ENCODE measurements at places on chromosomes 2 and 18. TPM values are rescaled to one million over a fixed set of nuclear protein-coding genes. Genes with fewer than 3 reads are reported as not detected.

- H3K27ac ChIP-seq = no peak overlapping the region
- no peaks in the 10 kb centered on the region for H3K4me1 ChIP-seq
- DNase-seq = no peak
- H3K27me3 ChIP-seq = no peaks in the 10 kb centered on the region
These were observed 38.4 kb upstream of the HDAC4 start for GRCh38 chr2:239438995-239439753.

DNA sequence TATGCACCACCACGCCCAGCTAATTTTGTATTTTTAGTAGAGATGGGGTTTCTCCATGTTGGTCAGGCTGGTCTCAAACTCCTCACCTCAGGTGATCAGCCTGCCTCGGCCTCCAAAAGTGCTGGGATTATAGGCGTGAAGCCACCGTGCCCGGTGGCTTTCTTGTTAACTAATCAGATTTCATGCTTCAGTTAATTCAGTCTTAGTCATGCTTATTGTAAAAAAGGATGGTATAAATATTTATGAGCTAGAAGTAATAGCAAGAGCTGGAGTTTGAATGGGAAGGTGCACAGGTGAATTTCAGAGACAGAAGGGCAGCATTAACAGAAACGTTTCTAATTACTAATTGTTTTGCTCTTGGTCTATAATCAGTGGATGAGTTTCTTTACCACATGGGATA is 10.3 kb downstream of the GEMIN6 start:
- no peaks in the 10 kb centered on the region for H3K27me3 ChIP-seq
- H3K27ac ChIP-seq = no peak overlapping the region

DNA sequence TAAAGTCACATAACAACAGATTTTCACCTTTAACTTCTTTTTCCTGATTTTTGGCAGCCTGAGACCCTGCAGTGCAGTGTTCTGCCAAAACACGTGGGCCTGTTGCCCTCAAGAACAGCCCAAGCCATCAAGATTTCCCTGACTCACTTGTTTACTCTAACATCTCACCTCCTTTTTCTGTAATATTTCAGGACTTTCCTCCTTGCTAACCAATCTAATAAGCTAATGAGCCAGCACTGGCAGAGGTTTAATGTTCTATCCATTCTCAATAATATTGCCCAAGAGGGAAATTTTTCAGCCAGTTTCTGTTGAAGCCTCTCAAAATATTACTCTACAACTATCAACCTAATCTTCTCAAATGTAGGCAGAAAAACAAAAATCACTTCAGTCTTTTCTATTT is 635.2 kb downstream of the DPP10 start:
- H3K36me3 ChIP-seq = no peaks in the 10 kb centered on the region
- H3K4me3 ChIP-seq = no peak overlapping the region
- H3K27me3 ChIP-seq = no peaks in the 10 kb centered on the region
- no peaks in the 10 kb centered on the region for H3K4me1 ChIP-seq

DNA sequence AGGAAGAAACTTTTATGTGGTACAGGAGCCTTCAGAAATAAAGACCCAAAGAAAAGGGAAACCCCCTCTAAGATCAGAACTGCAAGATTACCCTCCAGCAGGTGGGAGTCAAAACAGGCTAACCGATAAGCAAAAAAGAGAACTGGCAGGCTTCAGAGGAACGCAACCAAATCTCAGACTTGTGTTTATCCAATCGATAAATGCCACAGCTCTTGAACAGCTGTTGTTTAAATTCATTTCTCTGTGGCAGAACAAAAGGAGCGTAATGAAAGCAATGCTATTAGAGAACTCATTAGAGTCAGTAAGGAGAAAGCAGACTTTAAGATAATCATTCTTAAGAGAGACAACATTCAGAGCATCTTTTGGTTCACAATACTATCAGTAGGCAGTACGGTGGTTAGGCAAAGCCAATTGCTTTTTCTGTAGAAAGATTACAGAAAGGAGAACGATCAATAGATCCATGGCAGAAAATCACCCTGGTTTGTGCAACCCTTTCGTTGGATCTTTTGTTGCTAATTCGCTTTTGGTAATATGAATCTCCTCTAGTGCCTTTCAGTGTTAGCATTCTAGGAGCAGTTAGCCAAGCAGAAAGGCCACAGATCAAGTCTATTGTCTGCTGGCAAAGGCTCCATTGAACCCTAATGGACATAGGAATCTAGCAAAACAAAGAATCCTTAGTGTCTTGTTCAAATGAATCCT is 476.4 kb upstream of the CHST9 start:
- DNase-seq = no peak
- no peaks in the 10 kb centered on the region for H3K36me3 ChIP-seq
- H3K4me3 ChIP-seq = no peak overlapping the region

GRCh38 chr2:85216927-85217326 is 83.7 kb downstream of the TCF7L1 start:
- H3K36me3 ChIP-seq = no peaks in the 10 kb centered on the region
- H3K4me1 ChIP-seq = peaks cover 32% of the 10 kb centered on the region

Gene CPLX4
- total RNA-seq = not detected

Gene CLEC4F
- total RNA-seq = not detected

Gene NAT8
- not detected for total RNA-seq

Data from ascending aorta (tissue), 2 donors.